ENCODE measurements at places on chromosomes 5 and 9.

GRCh38 chr5:141486091-141486490 lies 1.3 kb downstream of the PCDHGC4 start:
- DNase-seq, result no peak

- DNase-seq, result no peak
Observed at GRCh38 chr5:154993461-154993860, 20.1 kb upstream of the KIF4B start.

- no peak for DNase-seq
Observed at GRCh38 chr5:67038817-67039603, 157.6 kb downstream of the CD180 start.

DNA sequence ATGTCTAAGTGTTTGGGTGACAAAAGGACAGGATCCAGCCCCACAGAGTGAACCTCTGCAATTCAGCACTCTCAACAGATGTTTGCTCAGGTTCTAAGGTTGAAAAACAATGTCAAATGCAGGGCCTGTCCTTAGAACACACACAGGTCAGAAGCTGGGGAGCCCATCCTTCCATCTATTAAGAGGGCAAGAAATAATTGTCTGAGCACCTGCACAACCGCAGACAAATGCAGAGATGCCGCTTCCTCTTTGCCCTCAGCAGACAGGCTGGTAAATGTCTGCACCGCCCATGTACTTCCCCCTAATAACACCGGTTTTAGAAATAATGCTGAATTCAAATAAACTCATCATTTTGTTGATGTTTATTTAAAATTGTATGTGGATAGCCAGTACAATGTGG lies 414.5 kb upstream of the ADAMTS16 start:
- DNase-seq, result no peak

- DNase-seq, result no peak
Observed at GRCh38 chr5:142287096-142287972, 37.5 kb downstream of the SPRY4 start.

DNA sequence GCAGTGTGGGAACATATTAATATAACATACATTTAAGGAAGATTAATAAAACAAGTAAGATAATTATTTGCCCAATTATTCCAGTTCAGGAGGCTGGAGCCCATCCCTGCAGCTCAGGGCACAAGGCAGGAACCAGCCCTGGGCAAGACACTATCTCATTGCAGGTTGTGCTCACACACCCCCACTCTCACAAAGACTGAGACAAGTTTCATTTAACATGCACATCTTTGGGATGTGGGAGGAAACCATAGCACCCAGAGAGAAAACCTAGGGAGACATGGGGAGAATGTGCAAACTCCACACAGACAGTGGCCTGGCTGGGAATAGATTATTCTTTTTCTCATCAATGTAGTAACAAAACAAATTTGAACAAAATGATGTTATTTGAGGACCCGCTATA lies 279.1 kb downstream of the MCTP1 start:
- no peak for DNase-seq

GRCh38 chr5:139910036-139910435 lies 114.4 kb downstream of the PSD2 start:
- DNase-seq, result no peak

DNA sequence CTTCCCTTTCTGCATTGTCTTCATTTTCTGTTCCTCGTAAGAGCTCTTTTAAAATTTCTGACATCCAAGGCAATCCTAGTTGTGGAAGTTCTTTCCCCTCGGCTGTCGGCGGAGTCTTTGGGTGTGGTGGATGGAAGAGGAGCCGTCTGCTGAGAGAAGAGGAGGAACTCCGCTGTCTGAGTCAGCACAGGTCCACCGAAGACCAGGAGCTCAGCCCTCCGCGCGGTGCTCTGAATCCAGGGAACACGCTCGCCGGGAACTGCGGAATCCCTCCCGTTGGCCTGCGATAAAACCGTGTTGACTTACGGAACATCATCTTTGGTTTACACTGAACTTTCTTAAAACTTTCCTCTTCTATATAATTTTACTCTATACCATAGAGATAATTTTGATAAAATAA lies 100.7 kb upstream of the IRX4 start:
- no peak for DNase-seq

DNA sequence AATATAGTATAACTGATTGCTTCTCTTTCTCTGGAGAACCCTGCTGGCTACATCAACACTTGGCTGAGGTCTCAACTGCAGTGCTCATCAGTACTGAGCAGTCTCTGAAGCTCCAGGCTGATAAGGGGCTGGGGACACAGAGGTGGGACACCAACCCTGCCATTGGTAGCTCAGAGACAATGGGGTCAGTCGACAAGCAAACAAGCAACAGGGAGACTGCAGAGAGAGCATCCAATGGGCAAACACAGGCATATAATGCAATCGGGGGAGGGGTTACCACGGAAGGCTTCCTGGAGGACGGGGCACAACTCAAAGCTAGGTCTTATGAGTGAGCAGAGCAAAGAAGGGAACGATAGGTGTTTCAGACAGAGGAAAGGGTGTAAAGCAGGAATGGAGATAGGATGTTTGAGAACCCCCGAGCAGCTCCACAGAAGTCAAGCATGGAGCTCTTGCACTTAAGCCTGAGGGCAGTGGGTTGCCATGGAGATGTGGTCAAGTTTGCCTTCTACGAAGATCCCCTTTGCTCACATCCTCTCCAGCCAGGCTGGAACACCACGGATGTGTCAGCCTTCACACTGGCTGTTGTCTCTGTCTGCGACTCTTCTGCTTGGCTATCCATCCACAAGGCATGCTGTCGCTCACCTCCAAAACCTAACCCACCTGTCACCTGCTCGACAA lies 21.5 kb upstream of the AKNA start:
- no peak for DNase-seq

- no peak for DNase-seq
Observed at GRCh38 chr5:149644629-149645028, 63.3 kb downstream of the ARHGEF37 start.

DNA sequence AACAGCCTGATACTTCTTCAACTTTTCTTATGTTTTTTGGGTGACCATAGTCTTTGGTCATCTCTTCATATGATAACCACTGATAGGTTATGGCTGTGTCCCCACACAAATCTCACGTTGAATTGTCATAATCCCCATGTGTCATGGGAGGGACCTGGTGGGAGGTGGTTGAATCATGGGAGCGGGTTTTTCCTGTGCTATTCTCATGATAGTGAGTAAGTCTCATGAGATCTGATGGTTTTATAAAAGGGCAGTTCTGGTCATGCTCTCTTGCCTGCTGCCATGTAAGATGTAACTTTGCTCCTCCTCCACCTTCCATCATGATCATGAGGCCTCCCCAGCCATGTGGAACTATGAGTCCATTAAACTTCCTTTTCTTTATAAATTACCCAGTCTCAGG lies 8.7 kb downstream of the RHOBTB3 start:
- DNase-seq, result no peak

- DNase-seq, result no peak
Observed at GRCh38 chr5:83077662-83078261, 415 bp downstream of the XRCC4 start.

GRCh38 chr5:149310488-149310887 lies 34.8 kb upstream of the GRPEL2 start:
- no peak for DNase-seq

- no peak for DNase-seq
Observed at GRCh38 chr9:89185980-89186379, 7.4 kb upstream of the SHC3 start.

GRCh38 chr5:153970496-153970895 lies 68.2 kb downstream of the FAM114A2 start:
- no peak for DNase-seq

DNA sequence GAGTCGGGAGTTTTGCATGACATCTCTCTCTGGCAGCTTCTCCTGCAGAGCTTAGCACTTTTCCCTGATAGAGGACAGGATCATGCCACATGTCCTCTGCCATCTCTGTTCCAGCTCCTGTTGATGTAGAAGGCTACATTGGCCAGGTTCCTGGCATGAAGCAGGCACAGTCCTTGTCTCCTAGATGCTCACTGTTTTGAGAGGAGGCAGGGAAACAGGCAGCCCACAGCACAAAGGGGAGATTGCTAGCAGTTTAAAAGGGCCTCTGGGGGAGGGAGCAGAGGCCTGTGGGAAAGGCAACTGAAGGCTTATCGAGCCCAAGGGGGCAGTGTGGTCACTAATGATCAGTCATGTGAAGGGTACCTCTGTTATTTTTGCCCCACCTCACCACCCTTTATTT lies 10.7 kb downstream of the ARHGAP26 start:
- no peak for DNase-seq

DNA sequence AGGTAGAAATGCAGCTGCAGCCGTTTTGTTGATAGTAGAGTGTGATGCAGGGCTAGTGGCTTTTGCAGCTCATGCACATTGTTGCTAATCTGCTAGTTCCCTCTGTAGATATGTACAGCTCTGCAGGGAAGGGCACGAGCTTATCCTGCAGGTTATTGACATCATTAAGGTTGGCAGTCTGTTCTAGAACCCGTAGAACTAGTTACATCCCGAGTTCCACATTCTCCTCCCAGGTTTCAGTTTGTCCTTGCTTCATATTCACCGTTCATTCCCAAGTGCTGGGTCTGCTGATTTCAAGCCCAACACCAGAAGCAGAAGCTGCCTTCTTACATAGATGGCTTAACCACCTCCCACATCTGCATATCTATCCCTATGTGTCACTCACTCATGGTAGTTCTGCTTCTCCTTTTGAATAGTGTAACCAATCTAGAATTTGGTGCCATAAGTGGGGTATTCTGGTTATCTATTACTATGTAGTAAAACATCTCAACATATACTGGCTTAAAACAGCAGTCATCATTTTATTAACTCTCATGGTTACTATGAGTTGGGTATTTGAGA lies 38.1 kb downstream of the CRHBP start:
- DNase-seq, result no peak

GRCh38 chr5:139378941-139379361 lies 4.1 kb downstream of the SLC23A1 start:
- no peak for DNase-seq

- no peak for DNase-seq
Observed at GRCh38 chr5:158780656-158781237, 319.0 kb downstream of the EBF1 start.

DNA sequence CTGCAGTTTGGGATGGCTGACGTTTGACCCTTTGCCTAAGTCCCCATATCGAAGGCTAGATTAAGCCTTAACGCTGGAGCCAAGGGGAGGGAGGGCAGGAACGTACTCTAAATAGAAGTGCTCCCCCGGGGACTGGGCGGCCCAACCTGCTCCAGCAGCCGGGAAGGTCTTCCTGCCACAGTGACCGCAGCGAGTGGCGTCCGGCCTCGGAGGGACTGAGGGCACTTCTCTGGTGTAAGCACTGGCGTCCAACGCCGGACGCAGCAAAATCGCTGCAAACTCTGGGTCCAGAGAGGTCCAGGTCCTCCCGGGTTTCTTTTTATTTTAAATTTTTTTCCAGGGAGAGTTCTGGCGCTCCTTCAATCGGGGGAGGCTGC lies 505 bp upstream of the ACER2 start:
- DNase-seq, result no peak

DNA sequence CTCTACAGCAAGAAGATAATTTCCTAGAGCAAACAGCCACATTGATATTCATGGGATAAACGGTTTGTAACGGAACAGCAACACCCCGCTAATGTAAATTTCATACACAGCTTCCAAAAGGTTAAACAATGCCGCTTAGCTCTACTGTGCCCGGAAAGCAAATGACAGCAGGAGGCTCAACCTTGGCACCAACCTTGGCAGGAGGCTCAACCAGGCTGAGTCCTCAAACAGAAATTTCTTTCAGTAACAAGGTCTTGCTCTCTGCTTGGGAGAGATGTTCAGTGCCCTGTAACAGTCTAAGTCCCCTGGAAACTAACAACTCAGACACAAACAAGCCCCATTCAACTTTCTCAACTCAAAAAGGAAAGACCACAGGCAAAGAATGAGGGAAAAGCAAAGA lies 11.1 kb upstream of the PPP1R2B start:
- no peak for DNase-seq

DNA sequence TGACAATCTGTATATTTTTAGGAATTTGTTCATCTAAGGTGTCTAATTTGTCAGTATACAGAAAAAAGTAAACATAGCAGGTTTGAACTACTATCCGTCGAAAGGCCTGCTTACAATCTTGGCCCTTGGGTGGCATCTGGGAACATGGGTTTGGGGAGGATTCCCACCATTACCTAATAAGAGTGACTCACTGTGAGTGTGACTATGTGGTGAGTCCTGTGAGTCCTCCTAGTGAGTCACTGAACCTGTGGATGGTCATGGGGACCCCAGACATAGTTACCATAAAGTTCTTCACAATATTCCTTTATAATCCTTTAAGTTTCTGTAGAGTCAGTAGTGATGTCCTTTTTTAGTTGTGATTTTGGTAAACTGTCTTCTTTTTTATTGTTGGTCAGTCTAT lies 37.0 kb downstream of the RNF130 start:
- DNase-seq, result no peak

- no peak for DNase-seq
Observed at GRCh38 chr5:175491223-175491622, 12.9 kb downstream of the SFXN1 start.

DNA sequence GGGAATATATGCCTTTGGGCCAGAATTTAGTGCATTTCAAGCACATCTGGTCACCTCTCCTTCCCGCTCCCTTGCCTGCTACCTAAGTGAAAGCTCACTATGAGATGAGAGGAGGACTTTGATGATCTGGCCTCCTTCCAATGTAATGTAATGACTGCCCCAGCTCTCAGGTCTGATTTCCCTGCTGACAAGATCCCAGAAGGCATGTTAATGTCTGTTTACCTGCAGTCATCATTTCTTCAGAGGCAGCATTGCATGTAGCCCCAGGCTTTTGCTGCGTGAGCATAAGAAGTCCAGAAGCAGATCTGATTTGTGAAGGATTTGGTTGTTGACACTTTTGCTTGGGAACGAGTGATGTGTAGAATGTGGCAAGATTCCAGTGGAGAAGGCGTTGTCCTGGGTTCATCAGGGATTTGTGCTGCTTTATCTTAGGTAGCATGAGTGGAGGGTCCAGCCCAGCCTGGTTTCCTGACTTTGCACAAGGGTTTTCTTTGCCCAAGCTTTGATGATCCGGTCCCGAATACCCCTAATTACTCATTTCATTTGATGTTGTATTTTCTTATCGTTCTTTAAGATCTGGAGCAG lies 192.7 kb downstream of the GOLPH3 start:
- no peak for DNase-seq

GRCh38 chr5:107769519-107769918 lies 98.8 kb upstream of the EFNA5 start:
- DNase-seq, result no peak

DNA sequence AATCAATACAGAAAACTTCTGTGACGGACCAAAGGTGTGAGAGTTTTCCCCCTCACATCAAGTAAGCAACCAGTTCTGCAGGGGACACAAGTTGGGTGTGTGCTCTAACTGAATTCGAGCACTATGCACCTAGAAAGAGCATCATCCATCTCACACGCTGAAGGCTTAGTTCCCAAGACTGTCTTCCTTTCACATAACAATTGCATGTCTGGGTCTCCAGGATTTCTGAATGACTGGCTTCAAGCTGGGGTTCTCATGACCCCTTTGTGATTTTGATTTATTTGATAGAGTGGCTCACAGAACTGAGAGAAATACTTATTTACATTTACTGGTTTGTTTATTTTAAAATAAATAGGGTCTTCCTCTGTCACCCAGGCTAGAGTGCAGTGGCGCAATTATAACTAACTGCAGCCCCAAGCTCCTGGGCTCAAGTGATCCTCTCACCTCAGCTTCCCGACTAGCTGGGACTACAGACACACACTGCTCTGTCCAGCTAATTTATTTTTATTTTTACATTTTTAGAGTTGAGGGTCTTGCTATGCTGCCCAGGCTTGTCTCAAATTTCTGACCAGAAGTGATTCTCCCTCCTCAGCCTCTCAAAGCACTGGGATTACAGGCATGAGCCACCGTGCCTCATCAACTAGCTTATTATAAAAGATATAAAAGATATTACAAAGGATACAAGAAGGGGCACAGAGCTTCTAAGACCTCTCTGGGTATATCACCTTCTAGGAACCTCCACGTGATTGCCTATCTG lies 316.7 kb upstream of the CDH12 start:
- DNase-seq, result no peak

Data from T-helper 2 cell (primary cell).